Activated CD4-positive, alpha-beta T cell treated with anti-CD3 and anti-CD28 coated beads, Interleukin-2, amount 10 ng/mL, durations not matched to agents 7 days and 5 days (primary cell): ENCODE measurements at places on chromosomes 5 and 9. TPM values are rescaled to one million over a fixed set of nuclear protein-coding genes. Genes with fewer than 3 reads are reported as not detected.

The ANKRD34B gene
- not detected for total RNA-seq

- no peak for DNase-seq
Observed at GRCh38 chr5:86038566-86038965, 579.2 kb upstream of the COX7C start.

- no peak for DNase-seq
Observed at GRCh38 chr9:99262949-99263418, 40.9 kb downstream of the SEC61B start.

The LHX3 gene
- not detected for total RNA-seq

The TMEFF1 gene
- total RNA-seq = not detected

DNA sequence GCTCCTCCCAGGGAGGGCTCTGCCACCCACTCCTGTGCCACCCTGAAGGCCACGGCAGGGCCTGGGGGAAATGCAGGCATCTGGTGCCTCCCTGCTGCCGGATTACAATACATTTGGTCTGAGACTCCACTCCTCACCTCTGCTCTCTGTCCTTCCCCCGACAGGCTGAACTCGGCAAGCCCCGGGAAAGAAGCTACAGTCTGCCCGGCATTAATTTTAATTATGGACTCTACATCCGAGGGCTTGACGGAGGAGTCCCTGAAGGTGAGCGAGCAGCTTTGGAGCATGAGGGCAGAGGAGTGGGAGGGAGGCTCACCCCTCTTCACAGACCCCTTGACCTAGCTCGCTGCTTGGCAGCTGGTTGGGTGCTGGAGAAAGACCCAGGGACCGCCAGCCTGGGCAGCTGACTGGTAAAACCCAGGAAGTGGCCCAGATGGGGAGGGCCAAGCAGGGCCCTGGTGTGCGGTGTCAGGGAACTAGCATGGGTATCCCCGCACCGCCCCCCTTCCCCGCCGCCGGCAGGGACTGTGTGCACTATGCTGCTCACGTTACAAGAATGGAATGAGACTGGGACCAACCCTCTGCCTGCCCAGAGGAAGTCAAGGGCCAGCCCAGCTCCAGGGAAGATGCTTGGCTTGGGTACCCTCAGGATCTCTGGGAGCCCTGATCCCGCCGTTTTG is 83.7 kb upstream of the BARHL1 start:
- DNase-seq = no peak

- DNase-seq = no peak
Observed at GRCh38 chr9:120655005-120655622, 59.2 kb downstream of the MEGF9 start.

DNA sequence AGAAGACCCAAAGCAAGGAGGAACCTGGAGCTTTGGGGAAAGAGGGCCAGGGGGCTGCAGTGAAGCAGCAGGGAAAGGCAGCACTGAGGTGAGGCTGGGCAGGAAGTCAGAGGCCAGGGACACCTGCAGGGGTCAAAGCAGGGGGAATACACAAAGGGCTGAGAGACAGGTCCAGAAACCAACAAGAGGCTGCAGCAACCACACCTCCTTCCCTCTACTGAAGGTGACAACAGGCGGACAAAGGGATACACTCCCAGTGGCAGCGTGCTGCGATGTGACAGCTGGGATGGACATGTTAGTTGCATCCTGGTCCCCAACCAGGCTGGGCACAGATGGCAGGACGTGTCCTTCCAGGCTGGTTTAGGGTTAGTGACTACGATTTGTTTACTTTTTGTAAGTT is 12.6 kb downstream of the CFAP77 start:
- no peak for DNase-seq

DNA sequence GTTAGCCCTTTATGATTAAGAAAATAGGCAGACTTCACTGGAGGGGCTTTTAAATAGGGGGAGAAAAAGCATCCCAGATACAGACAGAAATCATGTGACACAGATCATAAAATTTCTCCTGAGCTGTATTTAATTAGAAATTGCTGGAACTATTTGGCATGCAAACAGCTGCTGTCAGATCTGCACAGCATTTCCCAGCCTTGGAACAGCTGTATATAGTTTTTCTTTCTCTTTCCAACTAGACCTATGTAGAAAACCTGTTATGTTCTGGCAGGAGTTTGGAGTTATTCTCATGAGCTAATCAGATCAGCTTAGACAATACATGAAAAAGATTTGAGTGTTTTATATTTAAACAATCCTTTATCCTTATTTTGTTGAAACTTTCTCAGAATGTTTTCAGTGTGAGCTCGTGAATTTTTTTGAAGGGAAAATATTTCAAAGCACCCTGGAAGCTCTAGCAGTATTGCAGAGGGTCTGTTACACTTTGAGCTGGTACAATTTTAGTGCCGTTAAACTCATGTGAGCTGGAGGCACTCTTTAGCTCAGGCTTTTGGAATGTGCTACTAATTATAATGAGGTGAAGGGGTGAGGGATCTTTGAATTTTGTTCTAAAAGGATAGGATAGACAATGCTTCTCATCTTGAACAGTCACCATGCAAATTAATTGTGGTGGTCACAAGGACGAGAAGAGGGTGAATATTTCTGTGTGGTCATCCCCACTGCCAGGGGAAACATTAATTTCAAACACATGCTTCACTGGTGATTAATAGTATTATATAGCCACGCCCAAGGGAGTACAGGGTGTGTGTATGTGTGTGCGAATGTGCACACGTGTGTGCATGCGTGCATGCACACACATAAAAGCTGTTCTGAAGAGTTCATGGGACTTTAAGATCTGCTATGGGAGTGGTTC is 239.4 kb upstream of the FBXL7 start:
- no peak for DNase-seq

GRCh38 chr9:98977813-98978212 is 34.1 kb downstream of the COL15A1 start:
- DNase-seq = no peak

DNA sequence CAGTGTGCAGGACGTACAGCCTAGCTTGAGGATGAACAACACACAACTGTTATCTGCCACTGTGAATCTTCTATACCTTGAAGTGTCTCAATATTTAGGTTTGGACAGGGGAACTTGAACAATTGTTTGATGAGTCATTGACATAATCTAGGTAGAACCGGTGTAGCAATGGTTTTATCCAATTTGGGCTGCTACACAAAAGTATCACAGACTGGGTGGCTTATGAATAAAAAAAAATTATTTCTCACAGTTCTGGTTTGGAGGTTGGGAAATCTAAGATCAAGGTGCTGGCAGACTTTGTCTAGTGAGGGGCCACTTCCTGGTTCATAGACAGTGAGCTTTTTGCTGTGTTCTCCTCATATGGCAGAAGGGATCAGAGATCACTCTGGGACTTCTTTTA is 359.7 kb downstream of the HCN1 start:
- DNase-seq = no peak

The PCDHAC1 gene
- total RNA-seq = not detected

DNA sequence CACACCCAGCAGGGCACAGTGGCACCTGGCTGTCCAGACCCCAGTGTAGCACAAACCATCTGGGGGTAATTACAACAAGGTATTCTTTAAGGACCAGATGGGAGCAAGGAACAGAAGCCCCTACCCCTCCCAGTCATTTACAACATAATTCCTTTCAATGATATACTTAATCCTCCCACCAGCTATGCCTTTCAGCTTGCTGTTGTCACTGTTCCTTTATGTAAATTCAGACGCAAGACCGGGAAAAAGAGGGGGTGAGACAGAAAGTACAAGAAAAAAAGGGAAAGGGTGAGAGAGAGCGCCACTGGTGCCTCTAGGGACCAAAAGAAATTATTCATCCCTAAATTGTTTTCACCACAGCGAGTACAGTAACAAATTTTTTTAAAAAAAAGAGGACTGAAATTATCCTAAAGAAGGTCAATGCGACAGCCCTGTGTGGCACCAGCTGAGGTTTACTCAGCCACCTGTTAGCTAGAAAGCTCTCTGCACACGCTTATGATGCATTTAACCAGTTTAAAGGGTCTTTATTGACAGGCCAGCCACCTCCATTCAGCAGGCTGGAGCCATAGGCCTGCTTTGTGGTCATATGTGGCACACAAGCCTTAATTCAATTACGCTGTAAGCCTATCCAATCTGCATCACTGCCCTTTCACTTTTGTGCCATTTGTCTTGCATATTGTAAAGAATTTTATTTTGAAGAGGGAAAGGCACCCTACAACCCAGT is 210.2 kb upstream of the ISL1 start:
- no peak for DNase-seq

The ABLIM3 gene
- not detected for total RNA-seq

GRCh38 chr5:142609142-142609541 is 76.7 kb downstream of the FGF1 start:
- no peak for DNase-seq

DNA sequence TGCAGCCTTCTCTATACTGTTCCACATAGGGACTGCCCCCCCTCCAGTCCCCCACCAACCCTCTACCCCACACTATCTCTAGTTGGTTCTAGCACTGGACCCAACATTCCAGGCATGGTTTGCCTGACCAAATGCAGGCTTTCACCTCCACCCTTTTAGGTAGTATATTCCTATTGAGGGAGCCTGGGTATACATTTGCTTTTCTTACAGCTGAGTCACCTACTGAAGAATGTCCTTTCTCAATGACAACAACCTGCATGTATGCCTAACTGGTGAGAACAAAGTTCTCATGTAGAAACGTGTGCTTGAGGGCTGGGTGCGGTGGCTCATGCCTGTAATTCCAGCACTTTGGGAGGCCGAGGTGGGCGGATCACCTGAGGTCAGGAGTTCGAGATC is 8.2 kb downstream of the TNIP1 start:
- no peak for DNase-seq

- DNase-seq = no peak
Observed at GRCh38 chr9:29717631-29718030, 2144.3 kb upstream of the C9orf72 start.
